Activated CD4-positive, alpha-beta T cell treated with anti-CD3 and anti-CD28 coated beads for 36 hours (primary cell): ENCODE measurements at places on chromosomes 12 and 14. TPM values are rescaled to one million over a fixed set of nuclear protein-coding genes. Genes with fewer than 3 reads are reported as not detected.

DNA sequence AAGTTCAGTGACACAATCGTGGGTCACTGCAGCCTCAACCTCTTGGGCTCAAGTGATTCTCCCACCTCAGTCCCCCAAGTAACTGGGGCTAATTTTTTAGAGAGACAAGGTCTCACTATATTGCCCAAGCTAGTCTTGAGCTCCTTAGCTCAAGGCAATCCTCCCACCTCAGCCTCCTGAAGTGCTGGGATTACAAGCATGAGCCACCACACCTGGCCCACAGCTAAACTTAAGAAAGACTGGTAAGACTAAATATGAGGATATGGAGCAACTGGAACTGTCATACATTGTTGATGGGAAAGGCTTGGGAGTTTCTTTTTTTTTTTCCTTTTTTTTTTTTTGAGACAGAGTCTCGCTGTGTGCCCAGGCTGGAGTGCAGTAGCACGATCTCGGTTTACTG is 34.0 kb downstream of the VRTN start:
- no peak for DNase-seq

C12orf60 gene
- 2.9 TPM for total RNA-seq

ANKRD33 gene
- total RNA-seq, result not detected

DNA sequence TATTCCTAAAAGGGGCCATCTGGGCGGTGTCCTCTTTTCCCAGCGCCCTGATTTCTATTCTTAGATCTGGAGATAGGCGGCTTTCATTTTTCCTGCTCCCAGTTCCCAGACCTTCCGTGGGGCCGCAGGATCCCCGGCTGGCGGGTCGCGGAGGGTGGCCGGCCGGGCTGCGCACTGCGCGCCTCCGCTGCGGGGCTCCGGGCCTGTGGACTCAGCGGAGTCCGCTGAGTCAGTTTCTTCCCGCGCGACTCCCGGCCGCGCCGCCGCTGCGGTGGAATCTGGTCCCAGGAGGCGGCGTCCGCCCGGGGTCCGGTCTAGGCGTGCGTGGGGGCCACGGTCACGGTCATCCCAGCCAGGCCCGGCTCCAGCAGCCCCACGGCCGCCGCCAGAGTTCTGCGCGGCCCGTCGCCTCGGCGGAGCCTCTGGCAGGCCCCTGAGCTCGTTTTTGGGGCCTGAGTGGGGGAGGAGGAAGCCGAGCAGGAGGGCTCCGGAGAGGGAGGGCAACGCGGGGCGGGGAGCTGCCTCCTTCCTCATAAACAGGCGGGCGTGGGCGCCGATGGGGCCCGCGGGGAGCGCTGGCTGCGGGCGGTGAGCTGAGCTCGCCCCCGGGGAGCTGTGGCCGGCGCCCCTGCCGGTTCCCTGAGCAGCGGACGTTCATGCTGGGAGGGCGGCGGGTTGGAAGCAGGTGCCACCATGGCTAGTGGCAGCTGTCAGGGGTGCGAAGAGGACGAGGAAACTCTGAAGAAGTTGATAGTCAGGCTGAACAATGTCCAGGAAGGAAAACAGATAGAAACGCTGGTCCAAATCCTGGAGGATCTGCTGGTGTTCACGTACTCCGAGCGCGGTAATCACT is at the start of gene LRRK2:
Gene LRRK2 (plus strand): TSS at position 559 of the 853 bp plus-strand sequence. CDS start 135 bp downstream, at position 694.
- DNase-seq, result peak; percentile 37

- no peak for DNase-seq
These were observed 16.8 kb downstream of the TMEM106C start for GRCh38 chr12:47980197-47980596.

DNA sequence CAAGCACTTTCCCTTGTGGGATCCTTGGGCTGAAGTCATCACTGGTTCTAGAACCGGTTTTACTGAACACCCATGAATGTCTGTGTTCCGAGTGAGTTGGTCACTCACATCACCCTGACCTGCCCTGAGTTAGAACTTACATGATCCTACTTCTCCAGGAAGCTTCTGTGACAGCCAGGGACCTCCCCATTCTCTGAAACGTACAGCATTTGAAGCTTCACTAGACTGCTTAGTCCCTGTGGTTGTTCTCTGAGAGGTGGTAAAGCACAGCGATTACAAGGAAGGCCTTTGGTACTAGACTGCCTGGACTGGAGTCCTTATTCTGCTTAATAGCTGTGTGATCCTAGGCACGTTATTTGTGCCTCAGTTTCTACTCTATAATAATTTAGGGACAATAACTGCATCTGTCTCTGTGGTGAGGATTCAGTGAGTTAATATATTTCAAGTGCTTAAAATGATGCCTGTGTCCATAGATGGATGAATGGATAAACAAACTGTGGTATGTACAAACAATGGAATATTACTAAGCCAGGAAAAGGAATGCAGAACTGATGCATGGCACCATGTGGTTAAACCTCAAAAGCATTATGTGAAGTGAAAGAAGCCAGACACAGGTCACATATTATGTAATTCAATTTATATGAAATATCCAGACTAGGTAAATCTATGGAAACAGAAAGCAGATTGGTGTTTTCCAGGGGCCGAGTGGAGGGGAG is 54.7 kb upstream of the DDX11 start:
- no peak for DNase-seq

DNA sequence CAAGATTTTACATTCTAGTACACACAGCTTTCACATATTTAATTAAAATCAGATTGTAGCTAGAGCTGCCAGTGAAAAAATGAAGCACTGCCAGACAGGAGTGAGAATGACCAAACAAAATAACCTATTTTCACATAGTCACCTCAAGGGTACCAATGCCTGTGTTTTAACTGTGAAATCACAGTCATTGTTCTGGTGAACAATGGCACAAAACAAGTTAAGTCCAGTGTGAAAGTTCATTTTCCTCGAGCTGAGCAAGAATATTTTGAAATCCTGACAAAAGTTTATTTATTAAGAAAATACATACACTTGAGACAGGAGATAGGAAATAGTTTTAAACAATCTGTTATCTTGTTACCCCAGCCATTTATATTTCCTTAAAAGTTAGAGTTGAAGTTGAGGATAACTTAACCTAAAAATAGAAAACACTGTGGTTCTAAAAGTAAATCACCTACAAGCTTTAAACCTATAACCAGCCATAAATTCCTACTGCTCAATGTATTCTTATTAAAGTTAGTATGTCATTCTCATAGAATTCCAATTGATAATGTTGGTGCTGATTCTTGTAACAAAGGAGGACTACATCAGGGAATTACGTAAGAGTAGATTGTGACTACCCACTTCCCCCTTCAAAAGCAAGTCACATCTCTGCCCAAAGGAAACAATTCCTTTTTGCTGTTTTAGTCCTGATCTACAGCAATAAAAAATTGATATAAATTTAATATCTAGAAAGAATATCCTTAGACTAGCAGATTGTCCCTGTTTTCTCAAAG is 15.9 kb downstream of the DENND5B start:
- no peak for DNase-seq

- DNase-seq, result peak; percentile 8
These were observed 51.4 kb downstream of the FBXW8 start for GRCh38 chr12:116962197-116962596.

DNA sequence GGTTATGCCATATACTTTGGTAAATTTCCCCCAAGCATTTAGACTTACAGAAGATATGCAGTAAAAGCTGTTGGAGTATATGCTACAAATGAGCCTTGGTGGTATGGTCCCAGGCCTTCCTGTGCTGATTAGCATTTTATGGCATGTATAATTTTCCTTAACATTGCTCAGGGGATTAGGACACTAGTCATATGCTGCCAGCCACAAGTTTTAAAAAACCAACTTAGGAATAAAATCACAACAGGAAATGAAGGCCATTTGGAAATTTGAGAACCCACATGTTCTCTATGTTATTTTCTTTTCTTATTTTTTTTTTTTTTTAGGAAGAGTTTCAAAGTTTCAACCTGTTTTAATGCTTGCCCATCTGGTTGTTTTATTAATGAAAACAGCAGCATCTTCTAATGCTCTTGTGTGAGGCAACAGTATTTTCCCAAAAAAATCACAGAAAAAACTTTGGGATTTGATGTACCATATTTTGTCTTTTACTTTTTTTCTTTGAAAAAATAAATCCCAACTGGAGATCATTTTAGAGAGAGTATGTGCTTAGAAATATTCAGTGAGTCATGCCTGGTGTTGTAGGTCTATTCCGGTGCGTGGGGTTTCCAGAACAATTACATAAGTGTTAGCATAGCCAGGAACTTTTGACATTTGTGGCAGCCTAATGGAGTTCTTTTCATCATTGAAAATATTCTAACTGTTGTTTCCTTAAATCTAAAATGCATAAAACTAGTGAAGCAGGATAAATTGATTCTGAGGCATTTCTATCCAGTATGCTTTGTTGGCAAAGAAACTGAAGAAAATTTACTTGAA is 21.7 kb upstream of the DUSP6 start:
- DNase-seq, result no peak

DNA sequence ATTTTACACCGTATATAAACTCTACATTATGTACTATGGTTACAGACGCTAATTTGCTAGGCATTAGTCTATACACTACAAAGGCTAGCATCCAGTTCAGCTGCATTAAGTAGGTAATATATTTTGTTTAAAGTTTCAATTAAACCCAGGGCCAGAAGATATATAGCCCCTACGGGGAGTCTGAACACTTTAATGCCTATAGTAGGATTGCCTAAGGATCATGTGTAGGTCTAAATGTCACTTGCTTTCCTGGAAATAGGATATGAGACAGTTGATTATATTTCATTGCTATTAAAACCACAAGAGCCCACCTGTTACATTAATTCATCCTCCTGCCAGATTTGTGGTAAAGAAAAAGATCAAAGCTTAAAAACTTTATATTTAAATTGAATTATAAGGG is 286.9 kb downstream of the TMTC2 start:
- no peak for DNase-seq

DNA sequence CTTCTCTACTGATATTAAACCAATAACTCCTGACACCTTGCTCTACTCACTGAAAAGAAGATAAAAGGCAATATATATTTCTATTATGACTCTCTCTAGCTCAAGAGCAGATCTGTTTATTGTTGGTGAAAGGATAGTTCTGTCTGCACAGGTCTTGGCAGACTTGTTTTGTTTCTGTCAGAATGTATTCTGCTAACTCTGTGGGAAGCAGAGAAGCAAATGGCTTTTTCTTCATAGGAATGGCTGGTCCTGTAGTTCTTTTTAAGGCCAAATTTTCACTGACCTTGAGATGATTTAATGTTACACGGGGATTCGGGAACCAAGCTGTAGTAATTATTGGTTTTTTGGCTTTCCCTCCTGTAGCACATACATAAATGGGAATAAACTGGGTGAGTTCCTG is 512.1 kb downstream of the DIO2 start:
- DNase-seq, result no peak

DNA sequence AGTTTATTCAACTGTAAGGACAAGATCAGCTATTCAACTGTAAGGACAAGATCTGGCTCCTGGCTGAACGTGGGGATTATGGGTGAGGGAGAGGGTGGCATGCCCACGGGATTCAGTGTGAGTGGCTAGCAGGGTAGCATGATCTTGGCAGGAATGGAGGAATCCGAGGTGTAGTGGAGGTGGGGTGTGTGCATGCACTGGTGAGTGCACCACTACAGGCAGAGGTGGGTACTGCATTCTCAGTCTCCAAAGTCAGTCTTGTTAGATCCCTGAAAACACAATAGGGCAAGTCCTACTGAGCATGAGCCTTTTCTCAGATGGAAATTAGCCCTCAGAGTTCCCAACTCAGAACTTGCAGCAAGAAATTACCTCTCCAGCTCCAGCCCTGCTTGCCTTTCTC is 32.2 kb upstream of the DCD start:
- peak; percentile 58 for DNase-seq

GRCh38 chr14:50363714-50364111 is 33.0 kb downstream of the CDKL1 start:
- peak; percentile 66 for DNase-seq

C12orf50 gene
- total RNA-seq, result 0.11 TPM

- DNase-seq, result no peak
These were observed 89.0 kb downstream of the PTPRR start for GRCh38 chr12:70831543-70831942.

- DNase-seq, result no peak
These were observed 40.1 kb downstream of the WASHC3 start for GRCh38 chr12:102021540-102022246.

GRCh38 chr12:69330475-69331473 is 17.4 kb upstream of the LYZ start:
- peak; percentile 72 for DNase-seq

ADGRD1 gene
- total RNA-seq, result 1.8 TPM

GRCh38 chr14:26204366-26204727 is 393.5 kb downstream of the NOVA1 start:
- DNase-seq, result no peak

DNA sequence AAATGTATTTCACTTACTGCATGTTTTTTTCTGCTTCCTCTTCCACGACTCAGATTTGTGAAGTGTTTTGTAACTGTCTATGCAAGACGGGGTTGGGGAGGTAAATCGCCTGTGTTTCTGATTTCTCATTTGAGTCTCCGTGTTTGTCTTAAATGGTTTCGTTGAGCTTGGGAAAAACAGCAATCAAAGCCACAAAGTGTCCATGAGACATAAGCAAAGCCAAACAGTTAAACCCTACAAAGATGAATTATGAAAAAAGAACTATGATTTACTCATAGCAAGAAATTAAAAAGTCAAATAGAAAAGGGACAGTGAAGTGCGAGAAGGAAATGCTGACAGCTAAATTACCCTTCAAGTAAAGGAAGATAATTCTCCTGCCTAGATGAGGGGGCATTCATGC is 164.3 kb upstream of the TMPO start:
- DNase-seq, result no peak

DNA sequence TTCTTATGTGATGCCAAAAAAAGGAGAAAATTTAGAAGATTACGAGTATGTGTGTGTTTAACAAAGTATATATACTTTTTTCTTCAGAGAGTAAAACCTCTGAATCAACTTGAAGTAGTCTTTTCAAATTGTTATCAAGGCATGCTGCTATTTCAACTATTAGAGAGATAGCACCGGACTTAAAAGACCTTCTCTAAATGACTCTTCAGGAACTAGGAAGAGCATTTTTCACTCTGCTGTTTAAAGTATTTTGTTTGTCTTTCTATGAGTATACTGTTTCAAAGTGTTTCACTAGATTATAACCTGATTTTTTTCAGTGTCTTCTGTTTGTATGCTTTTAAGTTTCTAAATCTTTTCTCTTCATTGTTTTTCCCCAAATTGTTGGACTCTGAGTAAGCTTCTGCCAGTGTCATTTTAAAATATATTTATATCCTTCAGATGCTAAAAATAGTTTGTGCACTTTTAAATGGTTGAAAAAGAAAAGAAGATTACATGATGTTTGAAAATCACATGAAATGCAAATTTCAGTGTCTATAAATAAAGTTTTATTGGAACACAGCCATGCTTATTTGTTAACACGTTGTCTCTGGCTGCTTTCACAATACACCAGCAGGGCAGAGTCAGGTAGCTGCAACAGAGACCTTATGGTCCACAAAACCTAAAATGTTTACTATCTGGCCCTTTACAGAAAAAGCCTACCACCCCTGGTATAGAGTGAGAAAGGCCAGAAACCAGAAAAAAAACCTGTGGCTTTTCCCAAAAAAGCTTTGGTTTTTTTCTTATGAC is 21.3 kb downstream of the CRADD start:
- no peak for DNase-seq
